ENCODE measurements at places on chromosomes 2 and 18. TPM values are rescaled to one million over a fixed set of nuclear protein-coding genes. Genes with fewer than 3 reads are reported as not detected.
A peak's percentile ranks its signal among the peaks of the same experiment; 100 is the strongest.

The TMEM200C gene
- 0.54 TPM for total RNA-seq

The NEU2 gene
- total RNA-seq: not detected

The FAM117B gene
- total RNA-seq: 4.7 TPM

The TTC31 gene
- total RNA-seq: 10.0 TPM

The AGXT gene
- not detected for total RNA-seq

GRCh38 chr18:63189817-63190216 lies 129.8 kb downstream of the BCL2 start:
- no peak for DNase-seq

GRCh38 chr2:204328373-204328772 lies 216.9 kb upstream of the PARD3B start:
- DNase-seq: no peak

DNA sequence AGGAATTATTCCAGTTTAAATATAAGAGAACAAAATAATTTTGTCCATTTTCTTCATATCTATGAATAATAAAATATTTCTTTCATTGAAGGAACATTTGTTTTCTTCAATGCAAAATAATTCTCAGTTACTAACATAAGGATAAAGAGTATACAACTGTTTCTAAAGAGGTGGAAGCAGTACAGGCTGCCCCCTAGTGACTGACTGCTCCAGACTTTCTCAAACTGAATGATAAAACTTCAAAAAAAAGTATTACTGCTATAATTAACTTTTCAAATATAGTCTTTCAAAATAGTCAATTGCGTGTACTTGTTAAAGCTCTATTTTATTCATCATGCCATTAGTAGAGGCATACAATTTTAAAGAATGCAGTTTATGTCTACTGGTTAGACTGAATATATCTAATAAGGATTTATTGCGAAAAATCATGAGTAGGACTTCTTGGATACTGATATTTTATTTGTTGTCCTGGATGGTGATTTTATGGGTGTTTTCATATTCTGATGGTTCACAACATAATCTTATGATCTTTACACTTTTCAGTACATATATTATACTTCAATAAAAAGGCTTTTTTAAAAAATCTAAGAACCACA lies 100.1 kb downstream of the WDPCP start:
- DNase-seq: peak; percentile 32

GRCh38 chr2:36702781-36703180 lies 6.3 kb downstream of the VIT start:
- peak; percentile 30 for DNase-seq

Measured in M059J (cell line).